ENCODE measurements at places on chromosomes 1 and 21.

GRCh38 chr1:226397011-226397926 lies 10.6 kb downstream of the PARP1 start:
- no peak for DNase-seq

DNA sequence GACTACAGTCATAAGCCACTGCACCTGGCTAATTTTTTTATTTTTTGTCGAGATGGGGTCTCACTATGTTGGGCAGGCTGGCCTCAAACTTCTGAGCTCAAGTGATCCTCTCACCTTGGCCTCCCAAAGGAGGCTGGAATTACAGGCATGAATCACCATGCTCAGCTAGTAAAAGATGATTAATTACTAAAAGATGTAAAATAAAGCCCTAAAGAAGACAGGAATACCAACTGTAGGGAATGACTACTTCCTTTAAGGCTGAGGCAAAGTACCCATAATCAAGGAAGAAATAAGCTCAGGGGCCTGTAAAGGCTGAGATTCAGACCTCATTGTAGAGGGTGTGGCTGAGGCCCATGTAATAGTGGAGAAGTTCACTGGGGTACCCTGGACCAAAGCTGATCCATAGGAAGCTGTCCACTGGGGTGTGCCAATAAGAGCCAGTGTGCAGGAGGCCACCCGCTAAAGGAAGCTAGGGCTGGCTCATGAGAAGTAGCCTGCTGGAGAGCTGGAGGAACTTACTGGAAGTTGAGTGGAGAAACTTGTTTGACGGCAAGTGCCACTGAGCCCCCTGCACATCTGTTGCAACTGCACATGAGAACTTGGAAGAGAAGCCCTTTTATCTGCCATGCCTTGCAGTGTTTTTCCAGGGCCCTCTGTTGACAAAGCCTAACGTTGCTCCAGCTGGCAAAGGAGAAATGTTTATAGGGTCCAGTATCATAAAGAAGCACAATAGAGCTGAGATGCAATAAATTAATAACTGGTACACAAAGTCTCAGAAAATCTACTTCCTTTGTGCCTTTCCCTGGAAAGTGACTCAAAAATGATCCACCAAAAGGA lies 17.8 kb upstream of the SERTAD4 start:
- DNase-seq = no peak

GRCh38 chr1:19688041-19688842 lies 23.6 kb downstream of the HTR6 start:
- DNase-seq = no peak

- no peak for DNase-seq
Measured at GRCh38 chr21:32248571-32249461, 30.0 kb downstream of the MIS18A start.

- no peak for DNase-seq
Measured at GRCh38 chr1:110634455-110635311, 28.5 kb upstream of the KCNA2 start.

DNA sequence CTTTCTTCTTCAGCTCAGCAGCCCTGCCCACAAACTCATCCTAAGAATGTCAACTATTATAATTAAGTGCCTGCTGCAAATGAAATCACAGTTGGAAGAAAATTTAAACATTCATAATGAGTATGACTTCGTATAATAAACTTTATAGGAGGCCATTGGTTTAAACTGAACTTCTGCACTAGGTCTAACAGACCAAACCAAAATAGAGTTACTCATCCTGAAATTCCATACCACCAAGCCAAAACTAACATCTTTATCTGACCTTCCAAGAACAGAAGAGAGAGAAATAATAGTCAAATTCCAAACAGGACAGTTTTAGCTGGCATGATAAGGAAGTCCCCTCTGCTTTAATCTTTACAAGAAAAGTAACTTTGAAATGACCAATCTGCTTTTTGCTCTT lies 472.4 kb upstream of the PRMT6 start:
- no peak for DNase-seq

All from islet precursor cell (in vitro differentiated cells).